ENCODE measurements at places on chromosomes 13 and 19.

GRCh38 chr13:36717017-36717416, 43.2 kb downstream of the SERTM1 start:
- DNase-seq: no peak

GRCh38 chr13:51912511-51913225, 50.9 kb downstream of the CCDC70 start:
- no peak for DNase-seq

GRCh38 chr19:35363001-35363590, 4.8 kb downstream of the FFAR3 start:
- DNase-seq: no peak

DNA sequence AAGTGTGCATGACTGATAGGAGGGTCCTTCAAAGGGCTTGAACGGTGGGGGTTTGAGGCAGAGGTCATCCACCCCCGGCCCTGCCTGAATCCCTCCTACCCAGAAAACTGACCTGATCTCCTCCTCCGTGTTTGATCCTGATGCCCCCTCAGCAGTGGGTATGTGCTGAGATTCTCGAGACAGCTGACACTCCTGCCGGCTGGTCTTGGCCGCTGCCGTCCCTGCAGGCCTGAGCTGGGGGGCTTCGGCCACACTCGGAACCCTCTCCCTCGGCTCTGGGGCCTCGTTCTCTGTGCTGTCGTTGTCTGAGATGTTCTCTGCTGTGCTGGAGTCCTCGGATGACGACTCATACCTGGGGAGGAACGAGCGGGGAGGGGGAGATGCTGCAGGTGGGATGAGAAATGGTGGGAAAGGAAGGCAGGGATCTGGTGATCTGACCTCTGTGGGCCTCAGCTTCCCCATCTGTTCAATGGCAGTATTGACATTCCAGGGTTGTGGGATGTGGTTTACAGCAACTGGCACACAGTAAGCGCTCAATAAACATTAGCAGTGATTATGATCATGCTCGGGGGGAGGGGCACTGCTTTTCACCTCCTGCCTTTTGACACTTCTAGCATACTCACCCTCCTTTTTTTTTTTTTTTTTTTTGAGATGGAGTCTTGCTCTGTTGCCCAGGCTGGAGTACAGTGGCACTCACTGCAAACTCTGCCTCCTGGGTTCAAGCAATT, 20.7 kb downstream of the KANK2 start:
- DNase-seq: no peak

GRCh38 chr13:83057119-83057518, 825.2 kb downstream of the SLITRK1 start:
- peak; percentile 11 for DNase-seq

DNA sequence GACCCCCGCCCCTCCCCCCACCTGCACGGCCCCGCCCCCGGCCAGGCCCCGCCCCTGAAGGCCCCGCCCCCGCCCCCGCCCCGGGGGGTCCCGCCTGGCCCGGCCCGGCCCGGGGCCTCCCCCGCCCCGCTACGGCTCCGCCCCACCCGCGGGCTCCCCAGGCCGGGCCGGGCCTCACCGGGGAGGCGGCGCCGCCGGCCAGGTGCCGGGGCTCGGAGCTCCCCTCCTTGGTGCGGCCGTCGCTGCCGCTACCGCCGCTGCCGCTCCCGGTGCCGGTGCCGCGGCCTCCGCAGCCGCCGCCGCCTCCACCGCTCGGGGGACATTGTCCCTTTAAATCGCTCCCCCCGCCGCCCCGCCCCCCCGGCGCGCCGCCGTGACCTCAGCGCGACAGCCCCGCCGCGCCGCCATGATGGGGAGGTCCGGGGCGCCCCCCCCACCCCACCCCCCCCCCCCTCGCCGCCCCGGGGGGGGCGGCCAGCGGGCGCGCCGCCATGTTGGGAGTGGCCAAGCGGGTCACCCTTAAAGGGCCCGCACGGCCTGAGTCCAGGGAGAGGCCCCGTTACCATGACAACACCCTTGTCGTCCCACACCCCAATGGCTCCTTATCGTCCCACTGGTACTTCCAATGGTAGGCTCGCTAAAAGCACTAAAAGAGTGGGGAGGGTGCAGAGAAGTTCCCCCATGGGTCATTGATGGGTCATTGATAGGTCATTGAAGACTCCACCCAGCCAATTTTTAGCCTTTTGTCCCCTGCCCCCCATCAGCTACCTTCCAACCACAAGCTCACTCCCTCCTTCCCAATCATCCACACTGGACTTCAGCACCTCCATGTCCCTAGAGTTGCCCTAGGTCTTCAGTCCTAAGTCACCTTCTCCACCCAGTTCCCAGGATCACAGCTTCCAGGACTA, at the start of gene WIZ:
WIZ (minus strand) TSS at position 337 of the 908 bp plus-strand sequence. CDS start 1,649 bp downstream, outside the sequence.
- peak; percentile 74 for DNase-seq

GRCh38 chr19:14821937-14822336, 13.0 kb downstream of the OR7A5 start:
- DNase-seq: no peak

GRCh38 chr19:34997071-34997617, 3.0 kb upstream of the GRAMD1A start:
- DNase-seq: no peak

GRCh38 chr13:21077076-21077787, 15.8 kb upstream of the LATS2 start:
- DNase-seq: no peak

- peak; percentile 92 for DNase-seq
Measured at GRCh38 chr19:38039966-38040365, 133.0 kb downstream of the SIPA1L3 start.

- no peak for DNase-seq
Measured at GRCh38 chr13:113324398-113324797, 27.4 kb downstream of the LAMP1 start.

GRCh38 chr19:55603115-55603514, 2.3 kb upstream of the ZNF865 start:
- no peak for DNase-seq

GRCh38 chr19:39110263-39110967, 15.2 kb upstream of the PAK4 start:
- DNase-seq: no peak

- no peak for DNase-seq
Measured at GRCh38 chr13:38758277-38758676, 71.4 kb downstream of the FREM2 start.

- DNase-seq: no peak
Measured at GRCh38 chr19:23913931-23914330, 755 bp upstream of the ZNF726 start.

DNA sequence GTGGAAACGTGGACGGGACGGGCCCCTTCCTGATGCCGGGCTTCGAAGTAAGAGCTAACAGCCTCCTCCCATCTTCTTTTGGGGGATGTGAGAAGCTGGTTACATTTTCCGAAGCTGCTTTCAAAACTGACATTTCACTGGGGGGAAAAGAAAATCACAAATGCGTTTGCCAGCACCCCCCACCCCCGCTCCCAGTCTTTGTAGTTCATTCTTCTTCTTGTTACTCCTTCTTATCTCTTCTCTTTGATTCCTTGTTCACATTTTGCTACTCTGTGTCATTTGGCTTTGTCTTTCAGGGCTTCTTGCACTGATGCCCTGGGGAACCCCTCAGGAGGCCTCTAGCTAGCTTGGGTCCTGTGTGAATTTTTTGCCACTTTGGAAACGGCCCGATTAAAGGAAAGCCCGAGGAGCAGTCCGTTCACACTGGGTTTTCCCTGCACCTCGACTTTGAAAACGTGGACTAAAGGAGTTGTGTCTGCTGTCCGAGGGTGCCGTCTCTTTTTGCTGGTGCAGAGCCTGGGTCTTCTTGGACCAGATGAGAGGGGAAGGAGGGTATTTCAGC, 1.3 kb downstream of the CARM1 start:
- no peak for DNase-seq

DNA sequence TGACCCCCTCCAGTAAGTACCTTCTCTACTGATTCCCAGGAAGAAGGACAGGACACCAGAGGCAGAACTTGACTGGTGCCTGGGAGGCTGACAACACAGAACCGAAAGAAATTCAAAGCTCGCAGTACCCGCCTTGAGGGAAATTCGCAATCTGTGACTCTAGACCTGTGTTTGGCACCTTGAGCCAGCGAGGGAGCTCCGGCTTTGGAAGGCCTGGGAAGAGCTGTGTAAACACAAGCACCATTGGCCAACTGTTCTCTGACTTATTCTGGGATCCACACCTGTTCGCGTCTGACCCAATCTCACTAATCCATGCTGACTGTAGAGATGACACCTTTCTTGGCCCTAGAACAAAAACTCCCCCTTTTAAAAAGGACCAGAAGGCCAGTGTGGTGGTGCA, 50.7 kb downstream of the CEBPG start:
- no peak for DNase-seq

- no peak for DNase-seq
Measured at GRCh38 chr19:48635966-48636858, 967 bp downstream of the DBP start.

DNA sequence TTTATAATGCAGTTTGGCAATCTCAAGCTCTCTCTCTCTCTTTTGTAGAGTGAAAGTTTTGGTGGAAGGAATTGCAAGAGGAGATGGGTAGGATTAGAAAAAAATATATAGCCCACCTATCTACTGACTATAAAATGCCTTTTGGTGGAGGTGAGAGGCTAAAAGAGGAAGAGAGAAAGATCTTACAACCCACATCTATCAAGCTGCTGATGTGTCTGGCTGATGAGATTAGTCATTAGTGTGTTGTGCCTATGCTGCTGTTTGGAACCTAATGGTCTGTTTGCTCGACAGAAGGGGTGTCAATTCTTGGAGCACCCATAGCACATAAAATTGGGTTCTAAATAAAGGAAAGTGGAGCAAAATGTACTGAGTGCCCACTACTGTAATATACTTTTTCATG, 411.0 kb downstream of the HS6ST3 start:
- DNase-seq: no peak

DNA sequence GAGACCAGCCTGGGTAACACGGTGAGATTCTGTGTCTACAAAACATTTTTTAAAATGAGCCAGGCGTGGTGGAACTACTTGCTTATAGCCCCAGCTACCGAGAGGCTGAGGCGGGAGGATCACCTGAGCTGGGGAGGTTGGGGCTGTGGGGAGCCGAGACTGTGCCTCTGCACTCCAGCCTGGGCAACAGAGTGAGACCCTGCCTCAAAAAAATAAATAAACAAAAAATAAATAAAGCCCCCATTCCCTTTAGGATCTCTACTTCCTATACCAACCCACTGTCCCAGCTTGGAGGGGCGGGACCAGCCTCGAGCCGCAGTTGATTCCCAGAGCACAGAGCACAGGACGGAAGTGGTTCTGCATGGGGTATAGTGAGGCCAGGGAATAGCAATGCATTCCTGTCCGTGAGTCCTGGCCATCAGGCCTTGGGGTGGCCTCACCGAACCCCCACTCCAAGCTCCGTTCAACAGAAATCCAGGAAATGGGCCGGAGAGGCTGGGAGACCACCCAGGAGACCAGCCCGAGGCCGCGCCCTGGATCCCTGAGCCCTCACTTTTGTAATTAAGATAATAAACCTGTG, 4.9 kb upstream of the PTBP1 start:
- no peak for DNase-seq

GRCh38 chr19:42284066-42284501, 15.0 kb downstream of the CIC start:
- DNase-seq: peak; percentile 65

Measured in astrocyte of the spinal cord (primary cell).